Stimulated activated CD8-positive, alpha-beta memory T cell treated with anti-CD3 and anti-CD28 coated beads, Interleukin-7, amount 100 ng/mL, for 1 hour (primary cell): ENCODE measurements at places on chromosomes 2 and 18.

GRCh38 chr2:147500819-147501395 is 343.9 kb upstream of the ACVR2A start:
- no peak for DNase-seq

GRCh38 chr2:86078774-86079545 is 26.7 kb downstream of the POLR1A start:
- DNase-seq, result no peak

DNA sequence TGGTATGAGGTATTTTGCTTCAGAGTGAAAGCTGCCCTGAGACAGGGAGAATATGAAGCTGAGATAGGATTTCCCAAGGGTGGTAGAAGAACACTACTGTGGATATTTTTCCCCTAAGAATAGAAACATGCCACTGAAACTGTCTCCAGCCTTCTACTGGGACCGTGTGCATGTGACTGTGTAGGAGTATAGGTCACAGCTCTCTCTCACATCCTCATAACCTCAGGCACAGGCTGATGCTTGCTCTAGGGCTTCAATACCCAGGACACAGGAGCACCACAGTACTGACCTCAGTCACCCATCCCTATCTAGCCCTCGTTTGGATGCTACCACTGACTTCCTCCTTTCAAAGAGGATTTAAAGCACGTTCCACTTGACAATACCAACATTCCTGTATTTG is 67.2 kb downstream of the REV1 start:
- no peak for DNase-seq

GRCh38 chr2:114127372-114127771 is 237.5 kb downstream of the ACTR3 start:
- no peak for DNase-seq
